ENCODE measurements at places on chromosomes 12 and 14.

DNA sequence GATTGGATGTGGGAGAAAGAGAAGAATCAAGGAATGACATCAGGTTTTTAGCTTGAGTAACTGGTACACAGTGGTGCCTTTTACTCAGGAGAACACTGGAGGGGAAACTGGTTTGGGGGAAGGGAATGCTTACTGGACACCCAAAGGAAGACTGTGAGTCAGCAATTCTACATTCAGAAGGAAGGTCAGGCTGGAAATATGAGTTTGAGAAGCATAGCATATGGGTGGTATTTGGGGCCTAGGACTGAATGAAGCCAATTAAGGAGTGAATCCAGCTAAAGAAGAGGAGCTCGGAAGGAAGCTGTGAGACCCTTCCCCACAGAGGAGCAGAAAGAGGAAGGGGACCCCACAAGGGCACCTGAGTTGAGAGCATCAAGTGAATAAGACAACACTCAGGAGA, 35.4 kb downstream of the DMAC2L start:
- no peak for DNase-seq

- no peak for DNase-seq
Measured at GRCh38 chr12:112645586-112645985, 146.0 kb upstream of the RPH3A start.

- DNase-seq = no peak
Measured at GRCh38 chr12:13173012-13173932, 23.3 kb upstream of the EMP1 start.

DNA sequence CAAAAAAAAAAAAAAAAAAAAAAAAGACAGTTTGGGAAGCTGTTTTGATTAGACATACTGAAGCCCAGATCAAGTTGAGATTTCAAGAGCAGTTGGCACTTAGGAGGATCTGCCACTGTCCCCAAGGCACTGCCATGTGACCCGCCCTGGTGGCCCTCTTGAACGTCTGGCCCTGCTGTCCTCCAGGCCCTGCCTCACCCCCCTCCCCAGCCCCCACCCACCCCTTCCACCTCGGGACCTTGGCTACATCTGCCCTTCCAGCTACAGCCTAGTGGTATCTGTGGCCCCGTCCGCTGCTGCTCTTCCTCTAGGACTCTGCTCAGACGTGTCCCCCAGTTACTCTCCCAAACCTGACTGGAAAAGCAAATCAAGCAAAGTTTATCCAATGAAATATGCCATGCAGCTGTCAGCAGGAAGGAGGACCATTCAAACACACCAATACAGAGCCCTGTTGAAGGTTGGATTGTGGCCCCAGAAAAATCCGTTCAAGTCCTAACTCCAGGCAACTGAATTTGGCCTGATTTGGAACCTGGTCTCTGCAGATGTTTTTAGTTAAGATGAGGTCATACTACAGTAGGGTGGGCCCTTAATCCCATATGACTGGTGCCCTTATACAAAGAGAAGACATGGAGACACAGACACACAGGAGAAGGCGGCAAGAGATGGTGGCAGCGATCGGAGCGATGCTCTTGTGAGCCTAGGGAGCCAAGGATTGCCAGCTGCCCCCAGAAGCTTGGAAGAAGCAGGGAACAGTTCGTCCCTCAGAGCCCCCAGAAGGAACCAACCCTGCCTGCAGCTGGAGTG, 17.7 kb downstream of the SLC25A29 start:
- DNase-seq = no peak

DNA sequence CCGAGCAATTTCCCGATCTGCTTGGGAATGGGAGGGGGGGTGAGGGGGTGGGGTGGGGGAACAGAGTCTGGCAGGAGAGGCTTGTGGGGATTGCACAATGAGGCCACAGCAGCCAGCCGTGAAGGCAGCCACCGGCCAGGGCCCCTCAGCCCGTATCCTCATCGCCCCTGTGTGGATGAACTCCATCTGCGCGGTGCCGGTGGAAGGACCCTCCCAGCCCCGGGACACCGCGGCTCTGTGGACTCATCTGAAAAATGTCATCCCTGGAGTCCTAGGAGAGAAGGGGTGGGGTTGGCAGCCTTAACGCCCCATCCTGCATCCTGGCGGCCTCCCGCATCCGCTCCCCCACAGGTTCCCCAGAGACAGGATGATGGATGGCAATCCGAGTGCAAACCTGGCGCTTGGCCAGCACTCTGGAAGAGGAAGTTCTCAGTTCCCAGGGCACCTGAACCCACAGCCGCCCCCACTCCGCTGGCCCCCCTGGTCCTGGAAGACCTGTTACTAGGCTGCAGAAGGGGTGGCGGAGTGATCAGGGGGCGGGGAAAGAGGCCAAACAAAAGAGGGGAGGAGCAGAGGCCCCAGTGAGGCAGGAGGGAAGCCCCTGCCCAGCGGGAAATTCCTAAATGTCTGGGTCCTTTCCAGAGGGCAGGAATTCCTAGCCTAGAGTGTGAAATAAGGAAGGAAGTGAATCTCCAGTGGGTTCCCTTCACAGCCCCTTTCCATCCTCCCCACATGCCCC, 1.2 kb upstream of the TNFAIP2 start:
- DNase-seq = no peak

GRCh38 chr14:42572032-42572431, 965.4 kb downstream of the LRFN5 start:
- no peak for DNase-seq

DNA sequence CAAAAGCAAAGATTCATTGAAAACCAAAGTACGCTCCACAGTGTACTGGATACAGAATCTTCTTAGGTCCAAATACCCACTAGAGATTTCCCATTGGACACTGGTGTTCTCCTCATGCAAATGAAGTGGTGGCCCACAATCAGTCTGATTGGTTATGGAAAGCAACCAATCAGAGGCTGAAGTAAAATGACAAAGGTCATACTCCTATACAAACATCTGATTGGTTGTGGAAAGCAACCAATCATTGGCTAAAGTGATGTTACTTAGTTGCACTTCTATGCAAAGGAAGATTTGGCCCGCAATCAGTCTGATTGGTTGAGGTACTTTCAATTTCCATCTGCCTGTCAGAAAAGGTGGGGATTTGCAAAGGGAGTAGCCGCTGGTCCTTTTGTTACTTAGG, 1.3 kb upstream of the WASHC3 start:
- DNase-seq = peak; percentile 5

DNA sequence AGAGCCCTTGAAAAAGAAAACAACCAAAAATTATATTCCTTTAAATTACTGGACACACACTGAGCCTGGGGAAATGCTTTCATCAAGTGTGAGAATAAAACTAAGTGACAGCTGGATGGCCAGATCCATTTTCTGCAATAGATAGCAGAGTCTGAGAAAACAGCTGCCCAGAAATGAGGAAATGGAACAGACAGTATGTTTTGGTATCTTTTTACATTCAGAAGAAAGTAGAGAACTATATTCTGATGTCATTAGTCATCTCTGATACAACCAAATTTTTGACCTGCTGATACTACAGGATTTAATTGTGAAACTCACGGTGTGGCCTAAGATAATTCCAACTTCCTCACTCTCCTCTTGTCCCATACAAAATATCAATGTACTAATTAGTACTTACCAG, 78.2 kb downstream of the HMGA2 start:
- no peak for DNase-seq

- no peak for DNase-seq
Measured at GRCh38 chr14:68312884-68313610, 479.8 kb downstream of the ZFP36L1 start.

DNA sequence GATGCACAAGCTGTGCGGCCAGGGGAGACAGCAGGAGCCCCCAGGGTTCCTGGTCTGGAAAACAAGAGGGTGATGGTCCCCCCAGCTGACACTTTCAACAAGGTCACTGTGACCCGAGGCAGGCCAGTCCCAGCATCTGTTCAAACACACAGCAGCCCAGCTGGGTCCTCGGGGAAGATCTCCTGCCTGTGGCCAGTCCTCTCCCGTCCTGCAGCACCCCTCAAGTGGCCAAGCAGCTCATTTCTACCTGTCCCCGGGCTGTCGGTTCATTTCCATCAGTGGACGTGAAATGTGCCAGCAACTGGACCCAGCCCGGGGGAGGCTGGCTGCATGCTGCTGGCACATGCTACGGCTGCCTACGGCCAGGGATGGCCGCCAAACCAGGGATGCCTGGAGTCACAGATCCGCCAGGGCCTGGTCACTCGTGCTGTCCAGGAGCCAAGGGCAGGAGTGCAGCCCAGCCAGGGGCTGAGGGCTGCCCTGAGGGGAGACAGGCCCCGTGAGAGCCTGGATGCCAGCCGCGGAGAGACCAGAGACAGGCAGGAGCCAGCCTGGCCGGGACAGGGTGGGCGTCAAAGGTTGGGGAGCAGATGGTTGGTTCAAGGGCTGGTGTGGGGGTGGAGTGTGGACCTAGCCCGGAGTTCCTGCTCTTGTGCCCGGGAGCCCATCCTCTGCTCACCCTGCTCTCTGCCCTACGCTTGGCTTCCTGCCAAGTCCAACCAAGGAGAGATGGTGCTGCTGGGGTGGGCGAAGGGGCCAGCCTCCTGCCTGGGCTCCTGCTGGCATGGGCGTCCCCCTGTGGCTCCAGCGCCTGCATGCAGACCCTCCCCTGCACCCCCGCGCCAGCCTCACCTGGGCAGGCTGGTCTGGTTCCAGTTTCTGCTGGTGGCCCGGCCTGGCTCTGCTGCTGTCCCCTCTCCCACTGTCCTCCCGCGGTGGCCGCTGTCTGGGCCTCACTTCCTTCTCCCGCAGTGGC, 143.8 kb downstream of the ADGRD1 start:
- DNase-seq = no peak

GRCh38 chr12:30458453-30458852, 237.2 kb downstream of the IPO8 start:
- no peak for DNase-seq

GRCh38 chr14:61147381-61147821, 133.7 kb downstream of the TMEM30B start:
- no peak for DNase-seq

DNA sequence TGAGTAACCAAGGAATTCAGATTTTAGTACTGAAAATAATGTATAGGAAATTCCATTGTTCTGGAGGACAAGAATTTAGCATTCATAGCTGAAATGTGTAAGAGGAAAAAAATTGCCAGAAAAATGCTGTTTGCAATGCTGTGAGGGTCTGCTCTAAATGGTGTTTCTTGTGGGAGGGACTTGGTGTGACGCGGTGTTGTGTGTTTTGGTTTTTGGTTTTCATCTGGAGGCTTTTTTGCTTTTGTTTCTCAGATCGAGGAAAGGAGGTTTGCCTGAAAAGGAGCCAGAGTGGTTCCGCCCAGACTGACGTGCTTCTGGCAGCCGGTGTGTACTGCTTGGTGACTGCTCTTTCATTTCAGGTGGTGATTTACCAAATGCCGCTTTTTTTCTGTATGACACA, 211.8 kb upstream of the HMGA2 start:
- DNase-seq = no peak

GRCh38 chr12:81815611-81816010, 56.5 kb upstream of the PPFIA2 start:
- no peak for DNase-seq

GRCh38 chr12:94948232-94948810, 55.2 kb downstream of the NDUFA12 start:
- DNase-seq = no peak

DNA sequence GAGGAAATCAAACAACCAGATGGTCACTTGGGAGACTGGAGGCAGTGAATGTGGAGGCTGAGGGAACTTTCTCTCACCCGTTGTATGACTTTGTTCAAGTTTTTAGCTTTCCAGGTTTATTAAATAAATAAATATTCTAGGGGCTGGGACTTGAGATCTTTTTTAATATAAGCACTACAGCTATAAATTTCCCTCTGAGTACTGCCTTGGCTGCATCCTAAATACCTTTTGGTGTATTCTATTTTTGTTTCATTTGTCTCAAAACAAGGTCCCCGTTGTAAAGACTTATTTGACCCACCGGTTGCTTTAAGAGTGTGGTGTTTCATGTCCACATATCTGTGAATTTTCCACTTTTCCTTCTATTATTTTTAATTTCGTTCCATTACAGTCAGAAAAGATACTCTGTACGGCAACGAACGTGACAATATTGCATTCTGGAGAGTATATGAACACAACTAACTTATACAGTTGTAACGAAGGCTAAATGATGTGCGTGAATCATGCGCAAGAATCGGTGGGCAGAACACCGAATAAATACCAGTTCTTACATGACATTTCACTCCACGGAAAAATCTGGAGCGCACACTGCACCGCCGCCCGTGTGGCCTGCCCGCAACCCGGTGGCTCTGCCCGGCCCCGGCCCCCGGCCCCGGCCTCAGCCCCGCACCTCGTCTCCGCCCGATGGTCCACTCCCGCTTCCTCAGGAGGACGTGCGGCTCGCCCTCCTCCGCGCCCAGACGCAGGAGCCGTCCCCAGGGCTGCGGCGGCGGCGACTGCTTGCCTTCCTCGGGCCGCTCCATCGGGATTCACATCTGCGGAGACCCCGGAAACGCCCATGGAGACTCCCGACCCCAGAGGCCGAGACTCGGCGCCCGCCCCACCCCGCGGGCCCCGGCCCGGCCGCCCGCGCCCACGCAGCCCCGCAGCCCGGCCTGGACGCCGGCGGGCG, 602 bp downstream of the CHFR start:
- no peak for DNase-seq

- DNase-seq = no peak
Measured at GRCh38 chr12:114885501-114885900, 201.5 kb upstream of the TBX3 start.

- no peak for DNase-seq
Measured at GRCh38 chr12:128810182-128811127, 13.3 kb downstream of the SLC15A4 start.

Measured in CD8-positive, alpha-beta T cell (primary cell).